ENCODE measurements at places on chromosomes 2 and 18.

GRCh38 chr2:60365556-60365955 is 187.9 kb downstream of the BCL11A start:
- peak; percentile 26 for DNase-seq

DNA sequence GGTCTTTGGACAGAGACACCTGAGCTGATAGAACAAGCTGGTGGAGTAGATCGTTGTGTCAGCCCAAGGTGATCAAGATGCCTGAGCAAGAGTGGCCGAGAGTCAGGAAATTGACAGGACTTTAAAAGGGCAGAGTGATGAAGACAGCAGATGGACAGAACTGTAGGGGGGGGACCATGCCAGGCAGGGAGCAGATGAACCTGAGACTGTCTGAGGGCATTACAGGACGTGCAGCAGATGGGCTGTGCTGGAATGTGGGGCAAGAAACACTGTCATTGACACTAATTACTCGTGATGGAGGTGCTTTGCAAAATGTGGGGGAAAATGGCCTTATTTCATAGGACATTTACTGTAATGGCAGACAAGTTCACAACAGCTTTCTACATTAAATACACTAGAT is 225.0 kb downstream of the THSD7B start:
- DNase-seq = no peak

DNA sequence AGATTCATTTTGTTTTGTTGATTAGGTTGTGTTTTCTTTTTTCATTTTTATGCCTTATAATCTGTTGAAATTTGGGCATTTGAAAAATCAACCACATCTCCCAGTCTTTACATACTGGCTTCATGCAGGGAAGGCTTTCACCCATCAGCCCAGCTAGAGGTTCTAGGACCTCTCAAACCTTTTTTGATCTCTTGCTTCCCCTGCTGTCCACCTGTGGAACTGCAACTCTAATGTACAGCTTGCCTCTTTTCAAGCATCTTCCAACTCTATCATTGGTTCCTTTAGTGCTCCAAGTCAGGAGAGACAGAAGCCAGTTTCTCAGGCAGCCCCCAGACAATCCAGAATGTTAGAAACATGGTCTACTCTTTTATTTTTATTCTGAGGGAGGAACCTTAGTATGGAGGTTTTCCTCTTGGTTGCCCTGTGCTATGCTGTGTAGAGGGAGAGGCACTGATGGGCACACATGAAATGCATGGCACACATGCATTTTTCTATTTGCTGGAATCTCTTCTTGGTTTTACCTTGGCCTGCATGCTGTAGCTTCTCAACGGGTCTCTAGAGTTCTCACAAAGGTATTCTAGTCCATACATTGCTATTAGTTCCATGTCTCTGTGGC is 107.2 kb upstream of the L3MBTL4 start:
- DNase-seq = peak; percentile 62

GRCh38 chr2:227324642-227324994 is 433 bp upstream of the MFF start:
- DNase-seq = no peak

GRCh38 chr2:57962861-57963260 is 83.7 kb upstream of the VRK2 start:
- no peak for DNase-seq

- DNase-seq = no peak
These were observed 690.9 kb upstream of the TMEFF2 start for GRCh38 chr2:192885569-192886160.

GRCh38 chr2:241859436-241860183 is 916 bp upstream of the PDCD1 start:
- no peak for DNase-seq

GRCh38 chr2:196131384-196131937 is 39.9 kb downstream of the STK17B start:
- DNase-seq = peak; percentile 22

- DNase-seq = no peak
These were observed 37.3 kb downstream of the DARS1 start for GRCh38 chr2:135948141-135948540.

DNA sequence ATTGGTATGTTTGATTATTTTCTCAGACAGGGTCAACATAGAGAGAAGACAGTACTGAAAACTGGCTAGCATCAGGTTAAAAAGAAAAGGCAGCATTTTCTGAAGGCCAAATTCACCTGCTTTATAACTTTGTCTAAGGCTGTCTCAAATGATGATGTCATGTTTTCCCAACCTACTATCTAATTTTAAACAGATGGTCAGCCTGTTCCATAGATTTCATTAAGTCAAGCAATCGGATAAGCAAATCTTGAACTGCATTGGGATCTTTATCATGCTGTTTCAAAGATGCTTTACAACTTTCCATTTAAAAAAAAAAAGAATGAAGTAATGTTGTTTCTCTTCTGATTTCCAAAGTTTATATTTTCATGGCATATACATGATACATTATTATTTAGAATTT is 56.3 kb upstream of the SPOPL start:
- DNase-seq = no peak

GRCh38 chr2:214737188-214737587 is 72.3 kb downstream of the BARD1 start:
- no peak for DNase-seq

GRCh38 chr2:43593254-43593653 is 2.6 kb downstream of the THADA start:
- DNase-seq = no peak

GRCh38 chr18:48342125-48342524 is 67.1 kb downstream of the ZBTB7C start:
- DNase-seq = no peak

GRCh38 chr18:55264108-55264507 is 304.8 kb upstream of the CCDC68 start:
- DNase-seq = peak; percentile 20

DNA sequence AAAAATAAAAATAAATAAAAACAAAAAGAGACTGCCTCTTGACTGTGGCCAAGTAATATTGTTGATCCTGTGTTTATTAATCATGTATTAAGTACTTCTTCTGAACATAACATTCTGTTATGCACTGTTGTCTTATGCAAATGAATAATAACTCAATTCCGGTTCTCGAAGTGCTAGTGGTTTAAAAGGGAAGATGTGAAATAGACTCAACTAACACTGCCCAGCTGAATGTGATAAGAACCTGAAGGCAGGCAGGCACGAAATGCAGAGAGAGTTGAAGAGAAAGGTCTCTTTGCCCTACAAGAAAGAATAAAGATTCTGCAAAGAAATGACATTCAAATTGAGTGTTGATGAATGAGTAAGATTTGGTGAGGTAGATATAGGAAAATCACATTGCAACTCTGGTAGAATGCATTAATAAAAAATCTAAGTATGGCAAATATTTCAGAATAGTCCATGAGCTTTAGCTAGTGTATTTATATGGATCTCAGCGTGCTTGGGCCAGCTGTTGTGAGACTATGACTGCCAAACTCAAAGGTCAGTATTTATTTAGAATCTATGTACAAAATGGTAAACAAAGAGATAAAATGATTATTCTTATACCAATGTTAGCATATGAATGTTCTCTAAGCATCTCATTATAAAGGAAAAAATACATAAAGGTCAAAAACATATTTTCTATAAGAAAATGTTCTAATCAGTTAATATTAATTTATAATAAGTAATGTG is 352.3 kb upstream of the CDH7 start:
- DNase-seq = no peak

Data from kidney tubule cell (primary cell).